Amniotic epithelial cell (primary cell): ENCODE measurements at places on chromosomes 3 and 15.

DNA sequence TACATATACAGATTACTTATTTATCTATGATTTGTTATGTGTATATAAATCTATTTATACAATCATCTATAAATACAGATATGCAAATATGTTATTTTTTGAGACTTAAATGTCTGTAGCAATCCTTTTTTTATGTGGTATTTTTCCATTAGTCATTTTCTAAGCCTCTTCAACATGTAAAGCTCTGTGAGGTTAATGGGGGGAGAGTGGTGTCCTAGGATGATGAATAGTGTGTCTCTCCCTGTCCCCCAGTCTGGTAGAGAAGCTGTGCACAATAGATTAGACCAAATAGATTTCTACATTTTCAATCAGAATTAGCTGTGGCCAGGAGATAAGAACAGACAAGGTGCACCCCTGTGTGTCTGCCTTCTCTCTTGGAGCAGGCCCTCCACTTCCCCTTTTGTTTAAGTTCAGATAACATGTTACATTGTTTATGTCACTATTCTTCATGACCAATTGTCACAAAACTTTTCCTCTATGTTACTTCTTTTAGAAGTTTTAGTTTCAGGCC is 453.9 kb downstream of the LPP start:
- no peak for DNase-seq

GRCh38 chr3:45273681-45274515 is 47.8 kb upstream of the TMEM158 start:
- DNase-seq: peak; percentile 11

DNA sequence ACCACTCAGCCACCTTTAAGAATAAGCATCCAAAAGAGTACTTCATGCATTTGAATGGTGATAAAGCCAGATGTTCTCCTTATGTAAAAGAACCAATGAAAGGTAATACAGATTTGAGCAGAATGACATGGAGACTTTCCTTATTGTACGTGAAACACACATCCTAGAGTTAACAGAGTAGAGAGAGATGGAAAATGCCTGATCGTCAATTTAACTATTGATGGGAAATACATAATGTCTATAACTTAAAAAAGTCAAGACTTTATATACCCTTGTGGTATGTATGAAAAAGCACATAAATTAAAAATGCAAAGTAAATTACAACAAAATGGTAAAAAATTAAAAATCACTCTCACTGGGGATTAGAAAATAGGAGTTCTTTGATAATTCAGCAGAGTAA is 31.7 kb upstream of the PLSCR5 start:
- DNase-seq: no peak

GRCh38 chr3:15443826-15444524 is 16.6 kb downstream of the EAF1 start:
- DNase-seq: peak; percentile 37

DNA sequence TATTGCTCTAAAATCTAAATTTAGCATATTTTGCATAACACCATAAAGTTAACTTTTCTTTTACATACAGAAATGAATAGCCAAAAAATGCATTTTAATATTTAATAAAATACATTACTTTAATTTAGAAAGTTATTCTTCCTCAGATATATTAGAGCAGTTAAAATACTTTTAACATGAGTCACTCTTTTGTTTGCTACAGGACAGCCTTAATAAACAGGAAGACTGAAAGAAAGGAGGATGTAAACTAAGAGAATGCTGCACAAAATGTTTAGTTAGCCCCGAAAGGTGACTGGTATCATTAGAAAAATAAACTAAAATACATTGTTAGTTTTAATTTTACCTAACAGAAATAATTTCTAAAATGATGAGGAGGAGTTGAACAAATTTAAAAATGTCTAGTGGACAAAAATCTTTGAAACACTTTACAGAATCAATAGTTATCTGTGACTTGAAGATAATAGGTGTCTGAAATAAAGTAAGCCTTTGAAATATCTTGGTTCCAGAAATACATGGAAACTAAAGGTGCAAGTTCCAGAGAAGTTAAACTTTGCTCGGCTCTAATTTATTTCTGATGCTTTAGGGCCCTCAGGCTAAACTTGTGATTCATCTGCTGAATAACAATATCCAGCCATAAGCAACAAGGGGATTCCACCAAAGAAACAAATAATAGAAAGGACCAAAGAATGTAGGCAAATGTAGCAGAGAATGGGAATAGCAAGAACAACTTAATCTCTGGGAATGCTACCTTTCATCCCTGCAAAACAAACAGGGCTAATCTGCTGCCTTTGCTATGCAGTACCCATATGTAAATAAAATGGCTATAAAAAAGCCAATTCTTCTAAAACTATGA is 138.3 kb upstream of the UBP1 start:
- peak; percentile 42 for DNase-seq

GRCh38 chr15:47326410-47327333 is 390.6 kb upstream of the SEMA6D start:
- DNase-seq: no peak

DNA sequence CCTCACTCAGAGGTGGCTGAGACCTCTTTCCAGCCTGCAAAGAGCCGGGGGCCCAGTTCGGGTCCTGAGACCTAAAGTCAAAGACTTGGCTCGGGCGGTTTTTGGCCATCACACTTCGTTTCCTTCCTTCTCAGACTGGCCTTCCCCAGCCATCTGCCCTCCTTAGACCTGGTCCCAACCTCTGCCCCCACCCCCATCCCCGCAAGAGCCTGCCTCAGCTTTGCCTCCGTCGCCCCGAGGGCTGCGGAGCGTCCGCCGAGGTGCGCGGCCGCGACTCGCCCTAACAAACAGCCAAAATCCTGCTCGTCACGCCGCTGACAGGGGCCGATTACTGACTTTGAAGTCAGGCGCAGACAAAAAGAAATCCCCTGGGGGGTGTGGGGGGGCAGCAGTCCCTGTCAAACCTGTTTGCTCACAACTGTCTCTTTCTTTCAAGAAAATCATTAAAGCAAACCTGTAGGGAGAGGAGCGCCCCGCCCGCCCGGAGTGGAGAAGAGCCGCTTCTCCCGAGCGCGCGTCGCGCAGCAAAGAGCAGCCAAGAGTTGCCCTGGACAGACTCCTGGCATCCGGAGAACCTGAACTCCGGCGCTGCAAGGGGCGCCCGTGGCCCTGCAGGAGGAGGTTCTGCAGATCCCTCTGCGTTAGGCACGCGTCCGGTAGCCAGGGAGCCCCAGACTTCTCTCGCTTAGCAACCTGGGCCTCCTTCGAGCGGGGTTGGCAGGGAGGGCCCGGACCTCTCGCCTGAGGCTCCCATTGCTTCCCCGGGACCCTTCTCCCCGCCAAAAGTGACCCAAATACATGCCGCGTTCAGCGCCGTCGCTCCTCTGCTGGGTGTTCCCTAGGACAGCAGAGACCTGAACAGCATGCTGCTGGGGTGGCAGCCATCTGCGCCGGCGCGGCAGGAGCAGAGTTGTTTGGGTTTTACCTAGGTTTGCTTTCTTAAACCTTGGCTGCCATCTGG is 4.5 kb downstream of the SOX14 start:
- no peak for DNase-seq

- DNase-seq: no peak
These were observed 39.6 kb downstream of the METTL6 start for GRCh38 chr3:15387735-15388134.

- DNase-seq: no peak
These were observed 96.7 kb downstream of the LSM3 start for GRCh38 chr3:14274999-14275961.

- no peak for DNase-seq
These were observed 71.1 kb downstream of the CDAN1 start for GRCh38 chr15:42665827-42666226.

DNA sequence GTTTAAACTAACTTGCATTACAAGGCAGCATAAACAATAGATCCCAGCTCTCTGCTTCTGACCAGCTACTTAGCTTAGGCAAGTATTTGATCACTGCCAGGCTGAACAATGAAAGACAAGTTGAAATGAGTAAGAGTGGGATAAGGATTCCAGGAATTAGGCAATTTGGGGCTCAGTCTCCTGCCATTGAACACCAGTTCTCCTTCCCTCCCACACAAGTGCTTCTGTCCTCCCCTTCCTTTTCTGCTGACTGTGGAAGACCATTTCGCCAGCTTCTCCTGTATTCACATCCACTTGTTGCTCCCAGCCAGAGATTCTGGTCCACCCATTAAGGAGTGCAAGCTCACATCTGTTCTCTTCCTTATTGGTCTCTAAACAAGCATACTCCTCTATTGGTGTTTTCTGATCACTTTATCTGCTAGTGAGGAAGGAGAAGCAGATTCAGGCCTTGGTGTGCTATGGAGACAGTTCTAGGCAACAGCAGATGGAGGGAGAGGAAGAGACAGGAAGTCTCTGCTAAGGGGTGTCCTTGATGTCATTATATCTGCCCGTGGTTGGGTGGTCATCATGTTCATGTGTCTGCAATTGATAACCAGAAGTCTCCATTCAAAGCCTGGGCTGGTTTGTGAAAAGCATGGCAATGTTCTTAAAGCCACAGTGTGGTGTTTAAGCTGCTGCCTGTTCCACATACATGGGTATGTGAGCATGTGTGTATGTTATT is 121.5 kb downstream of the PLCL2 start:
- no peak for DNase-seq

DNA sequence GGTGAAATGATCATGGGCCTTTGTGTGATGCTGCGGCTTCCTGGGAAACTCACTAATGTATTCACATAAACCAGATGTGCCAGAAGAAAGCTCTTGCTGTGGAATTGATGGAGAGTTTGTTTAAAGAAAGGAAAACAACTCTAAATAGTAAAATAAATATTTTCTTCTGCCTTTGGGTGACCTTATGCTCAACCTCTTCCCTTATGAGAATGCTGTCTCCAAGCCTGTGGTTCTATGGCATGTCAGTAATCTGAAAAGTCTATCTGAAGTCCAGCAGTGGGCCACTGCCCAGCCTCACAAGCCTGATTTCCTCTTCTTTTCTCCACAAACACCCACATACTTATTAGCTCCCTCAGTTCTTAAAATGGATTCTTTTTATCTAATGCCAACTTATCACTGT is 49.9 kb upstream of the PHLDB2 start:
- peak; percentile 90 for DNase-seq

- no peak for DNase-seq
These were observed 1.9 kb upstream of the SPPL2A start for GRCh38 chr15:50767332-50767861.

DNA sequence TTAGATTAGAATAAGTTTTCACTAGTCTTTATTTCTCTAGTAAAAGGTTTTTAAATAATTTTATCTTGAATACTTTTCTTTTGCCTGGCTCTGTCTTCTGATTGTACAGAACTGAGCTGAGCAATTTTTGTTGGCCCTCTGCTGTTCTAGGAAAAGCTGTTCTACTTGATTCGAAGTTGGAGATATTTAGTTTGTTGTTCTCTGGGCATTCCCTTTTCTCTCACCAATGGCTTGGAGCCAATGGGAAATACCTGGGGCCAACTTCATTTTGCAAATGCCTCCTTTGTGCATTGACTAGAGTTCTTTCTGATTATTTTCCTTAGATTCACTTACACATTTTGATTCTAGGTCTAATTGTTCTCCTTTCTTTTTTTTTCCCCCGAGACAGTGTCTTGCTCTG is 16.5 kb downstream of the ABHD5 start:
- DNase-seq: no peak

DNA sequence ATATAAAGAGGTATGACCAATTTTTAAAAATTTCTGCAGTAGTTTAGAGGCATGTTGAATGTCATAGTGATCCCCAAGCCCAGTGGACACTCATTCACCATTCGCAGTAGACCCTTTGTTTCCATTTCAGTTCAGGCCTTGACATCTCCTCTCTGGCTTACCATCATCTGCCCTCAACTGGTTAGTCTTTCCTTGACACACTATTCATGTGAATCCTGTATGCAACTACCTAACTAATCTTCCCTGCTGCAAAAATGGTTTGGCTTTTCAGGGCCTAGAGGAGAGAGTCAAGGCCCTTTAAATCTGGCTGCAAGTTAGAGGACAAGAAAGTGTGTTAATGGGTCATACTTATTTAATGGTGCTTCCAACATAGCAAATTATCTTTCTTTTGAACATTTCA is 10.9 kb downstream of the APH1B start:
- peak; percentile 9 for DNase-seq

- DNase-seq: no peak
These were observed 868.8 kb downstream of the NTRK3 start for GRCh38 chr15:87387766-87388165.

DNA sequence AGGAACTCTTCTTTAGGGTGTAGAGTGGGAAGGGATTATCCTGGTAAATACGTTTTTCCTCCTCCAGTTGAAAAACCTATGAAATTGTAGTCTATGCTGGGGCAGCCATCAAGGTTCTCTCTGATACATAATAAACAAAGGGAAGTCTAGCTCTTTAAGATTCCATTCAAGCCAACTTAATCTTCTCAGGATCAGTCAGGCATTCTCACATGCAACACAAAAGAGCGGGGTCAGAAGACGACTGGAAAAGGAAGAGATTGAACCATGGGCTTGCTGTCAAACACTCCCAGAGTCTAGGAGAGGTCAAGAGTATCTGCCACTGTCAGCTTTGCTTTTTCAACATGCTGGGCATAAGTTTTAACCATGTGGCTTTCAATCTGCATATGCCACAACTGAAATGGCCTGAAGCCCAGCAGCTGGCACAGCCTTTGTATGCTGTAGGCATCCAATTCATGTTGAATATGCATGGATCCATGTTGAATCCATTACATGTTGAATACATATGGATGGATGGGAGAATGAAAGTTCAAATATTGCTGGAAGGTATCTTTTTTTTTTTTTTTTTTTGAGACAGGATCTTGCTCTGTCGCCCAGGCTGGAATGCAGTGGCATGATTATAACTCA is 8.5 kb downstream of the TRAT1 start:
- no peak for DNase-seq

GRCh38 chr3:5126586-5126985 is 4.5 kb downstream of the ARL8B start:
- peak; percentile 71 for DNase-seq

GRCh38 chr3:33438881-33439545 is 1.2 kb downstream of the UBP1 start:
- no peak for DNase-seq

GRCh38 chr3:64093211-64093610 is 69.9 kb upstream of the PSMD6 start:
- no peak for DNase-seq

DNA sequence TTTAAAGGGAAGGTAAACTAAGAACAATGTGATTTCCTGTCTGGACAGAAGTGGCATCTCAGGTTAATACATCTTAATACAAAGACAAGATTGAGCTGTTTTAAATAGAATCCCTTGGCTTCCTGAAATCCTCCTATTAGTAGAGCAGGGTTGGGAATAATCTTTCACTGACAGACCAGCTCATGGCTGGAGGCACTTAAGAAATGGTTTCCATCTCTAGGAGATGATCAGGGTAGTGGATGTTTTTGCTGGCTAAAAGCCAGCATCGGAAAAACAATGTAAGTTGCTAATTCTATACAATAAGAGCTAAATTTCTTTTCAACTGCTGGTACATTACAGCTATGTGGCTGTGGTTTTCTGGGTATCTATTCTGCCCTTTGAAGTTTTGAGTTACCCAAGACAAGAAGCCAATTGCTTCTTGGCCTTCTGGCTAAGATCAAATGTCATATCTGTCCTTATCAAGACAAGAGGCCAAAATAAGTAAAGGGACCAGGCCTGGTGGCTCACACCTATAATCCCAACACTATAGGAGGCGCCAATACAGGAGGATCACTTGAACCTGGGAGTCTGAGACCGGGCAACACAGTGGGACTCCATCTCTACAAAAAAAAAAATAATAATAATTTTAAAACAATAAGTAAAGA is 49.6 kb downstream of the SHQ1 start:
- DNase-seq: no peak

GRCh38 chr3:51935886-51936755 is 5.6 kb downstream of the RRP9 start:
- DNase-seq: no peak

GRCh38 chr3:107124885-107125284 is 252.4 kb upstream of the CCDC54 start:
- DNase-seq: peak; percentile 93

GRCh38 chr3:59766200-59766872 is 716.5 kb upstream of the CFAP20DC start:
- peak; percentile 84 for DNase-seq
